ENCODE measurements at places on chromosomes 3 and 15.

GRCh38 chr3:59717679-59718205, 667.9 kb upstream of the CFAP20DC start:
- DNase-seq = no peak

DNA sequence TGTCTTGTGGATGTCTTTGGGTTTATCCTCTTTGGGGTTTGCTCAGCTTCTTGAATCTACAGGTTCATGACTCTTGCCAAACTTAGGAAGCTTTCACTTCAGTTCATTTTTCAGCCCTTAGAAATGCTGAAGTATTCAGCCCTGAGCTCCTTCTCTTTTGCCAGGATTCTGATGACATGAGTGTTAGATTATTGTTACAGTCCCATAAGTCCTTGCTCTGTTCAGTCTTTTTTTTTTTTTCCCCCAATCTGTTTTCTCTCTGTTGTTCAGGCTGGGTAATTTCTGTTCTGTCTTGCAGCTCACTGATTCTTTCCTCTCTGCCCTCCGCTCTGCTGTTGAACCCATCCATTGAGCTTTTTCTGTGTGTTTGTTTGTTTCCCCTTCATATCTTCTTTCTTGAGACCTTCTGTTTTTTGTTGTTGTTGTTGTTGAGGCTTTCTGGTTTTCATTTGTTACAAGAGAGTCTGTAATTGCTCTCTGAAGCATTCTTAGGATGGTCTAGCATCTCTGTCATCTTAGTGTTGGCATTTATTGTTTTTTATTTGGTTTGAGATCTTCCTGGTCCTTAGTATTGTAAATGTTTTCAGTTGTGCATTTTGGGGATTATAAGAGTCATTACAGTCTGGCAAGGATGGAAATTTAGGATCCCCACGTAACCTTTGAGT, 18.4 kb downstream of the LRCH3 start:
- no peak for DNase-seq

GRCh38 chr15:34070003-34070402, 31.0 kb upstream of the AVEN start:
- no peak for DNase-seq

DNA sequence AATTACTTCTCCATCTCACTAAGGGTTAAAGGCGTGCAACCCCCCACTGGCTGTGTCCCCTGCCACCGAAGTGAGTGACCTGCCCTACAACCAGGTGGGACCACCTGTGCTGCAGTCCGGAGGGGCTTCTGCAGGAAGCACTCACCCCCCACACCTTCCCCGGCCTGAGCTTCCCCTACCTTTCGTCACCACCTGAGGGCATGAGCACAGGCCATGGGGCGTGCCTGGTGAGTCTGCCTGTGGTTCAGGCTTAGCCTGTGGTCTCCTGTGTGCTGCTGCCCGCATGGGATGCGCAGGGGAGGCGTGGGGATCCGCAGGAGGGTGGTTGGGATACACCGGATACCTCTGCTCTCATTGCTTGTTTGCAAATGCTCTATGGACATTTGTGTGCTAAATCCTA, 46.0 kb downstream of the KLHL25 start:
- DNase-seq = no peak

- DNase-seq = no peak
Measured at GRCh38 chr3:74009961-74010844, 385.5 kb upstream of the PDZRN3 start.
